ENCODE measurements at places on chromosomes 11 and 22. TPM values are rescaled to one million over a fixed set of nuclear protein-coding genes. Genes with fewer than 3 reads are reported as not detected.

The IRAG1 gene
- 1.6 TPM for total RNA-seq

The P4HA3 gene
- total RNA-seq = 0.41 TPM

The FBLN1 gene
- 25.7 TPM for total RNA-seq

The ACCSL gene
- not detected for total RNA-seq

The SPTBN2 gene
- 170 TPM for total RNA-seq

The P2RX3 gene
- total RNA-seq = not detected

The XKR3 gene
- total RNA-seq = not detected

The TBX1 gene
- not detected for total RNA-seq

The KCNJ1 gene
- total RNA-seq = not detected

The APOL4 gene
- 7.7 TPM for total RNA-seq

The TMEM126A gene
- total RNA-seq = 33.8 TPM

The WBP2NL gene
- 4.5 TPM for total RNA-seq
